ENCODE measurements at places on chromosomes 3 and 15. TPM values are rescaled to one million over a fixed set of nuclear protein-coding genes. Genes with fewer than 3 reads are reported as not detected.

- peak; percentile 81 for DNase-seq
These were observed 325.1 kb upstream of the THBS1 start for GRCh38 chr15:39255760-39256159.

DNA sequence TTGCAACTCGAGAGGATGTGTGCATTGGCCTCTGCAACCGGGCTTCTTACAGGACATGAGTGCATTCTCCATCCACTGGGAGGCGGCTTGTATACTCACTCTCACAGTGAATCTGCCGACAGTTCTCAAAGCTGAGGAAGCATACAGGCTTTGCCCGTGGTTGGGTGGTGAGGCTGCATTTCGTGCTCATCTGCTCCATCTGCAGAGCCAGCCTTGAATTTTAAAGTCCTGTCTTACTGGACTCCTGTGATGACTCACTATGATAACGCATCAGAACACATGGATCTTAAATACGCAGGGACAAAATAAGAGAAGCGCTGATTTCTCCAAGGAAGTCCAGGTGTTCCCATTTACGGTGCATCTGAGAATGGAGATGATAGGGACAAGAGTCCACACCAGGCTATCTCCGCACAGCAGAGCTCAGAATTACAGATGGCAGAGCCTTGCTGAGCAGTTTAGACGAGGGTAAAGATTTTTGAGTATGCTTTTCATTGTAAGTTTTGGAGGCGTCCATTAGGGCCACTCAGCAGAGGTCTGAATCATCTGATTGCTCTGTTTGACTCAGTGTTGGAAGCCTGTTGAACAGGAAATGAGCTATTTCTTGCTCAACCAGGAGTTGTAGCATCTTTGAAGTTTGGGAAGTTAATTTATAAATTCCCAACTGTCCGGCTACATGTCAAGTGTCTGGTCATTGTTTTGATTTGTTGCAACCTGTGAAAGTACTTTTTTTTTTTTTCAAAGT lies 87.1 kb downstream of the GABRG3 start:
- no peak for DNase-seq

DNA sequence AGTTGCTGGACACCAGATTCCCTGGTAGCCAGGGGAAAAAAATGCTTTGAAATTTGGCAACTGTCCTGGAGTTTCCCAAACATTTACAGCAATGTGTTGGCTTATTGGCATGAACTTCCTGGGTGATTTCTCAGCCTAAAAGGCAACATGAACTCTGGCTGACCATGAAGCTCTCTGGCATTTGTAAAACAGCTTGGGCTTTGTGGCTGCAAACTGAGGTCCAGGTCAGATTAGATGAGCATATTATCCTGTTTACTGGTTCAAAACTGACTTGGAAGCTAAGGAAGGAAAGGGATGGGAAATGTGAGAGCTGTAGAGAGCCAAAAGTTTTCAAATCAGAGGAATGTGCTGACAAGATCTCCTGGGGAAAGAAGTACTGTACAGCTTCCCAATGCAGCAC lies 139.0 kb downstream of the P3H2 start:
- DNase-seq: no peak

DNA sequence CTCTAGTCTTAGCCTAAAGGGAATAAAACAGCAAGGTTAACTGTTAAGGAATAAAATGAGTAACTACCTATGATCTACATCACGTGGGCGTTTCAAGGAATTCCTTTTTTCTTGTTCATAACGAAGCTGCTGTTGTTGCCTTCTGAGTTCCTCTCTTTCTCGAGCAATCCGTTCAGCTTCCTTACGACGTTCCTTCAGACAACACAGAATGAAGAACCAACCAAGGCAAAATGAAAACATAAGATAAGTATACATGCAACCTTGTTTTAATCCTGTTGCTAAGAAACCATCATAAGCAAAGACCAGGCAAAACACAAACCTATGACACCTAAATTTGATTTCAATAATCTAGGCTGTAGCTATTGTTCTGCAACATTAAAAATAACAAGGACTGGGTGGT lies 44.1 kb downstream of the SLTM start:
- DNase-seq: no peak

DNA sequence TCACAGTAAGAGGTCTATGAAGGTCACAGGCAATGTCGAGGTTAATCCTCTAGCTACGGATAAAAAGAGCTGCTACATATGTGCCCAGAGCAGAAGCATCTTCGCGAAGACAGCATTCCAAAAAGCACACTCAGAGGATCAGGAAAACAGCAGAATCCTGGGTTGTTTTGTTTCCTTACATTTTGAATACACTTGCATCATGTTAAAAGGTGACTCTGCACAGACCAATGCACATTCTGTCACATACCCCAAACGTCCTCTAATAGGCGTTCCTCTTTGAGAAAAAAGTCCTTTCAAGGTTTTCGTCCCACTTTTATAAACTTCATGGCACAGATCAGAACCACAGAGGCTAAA lies 52.7 kb downstream of the VGLL4 start:
- DNase-seq: no peak

DNA sequence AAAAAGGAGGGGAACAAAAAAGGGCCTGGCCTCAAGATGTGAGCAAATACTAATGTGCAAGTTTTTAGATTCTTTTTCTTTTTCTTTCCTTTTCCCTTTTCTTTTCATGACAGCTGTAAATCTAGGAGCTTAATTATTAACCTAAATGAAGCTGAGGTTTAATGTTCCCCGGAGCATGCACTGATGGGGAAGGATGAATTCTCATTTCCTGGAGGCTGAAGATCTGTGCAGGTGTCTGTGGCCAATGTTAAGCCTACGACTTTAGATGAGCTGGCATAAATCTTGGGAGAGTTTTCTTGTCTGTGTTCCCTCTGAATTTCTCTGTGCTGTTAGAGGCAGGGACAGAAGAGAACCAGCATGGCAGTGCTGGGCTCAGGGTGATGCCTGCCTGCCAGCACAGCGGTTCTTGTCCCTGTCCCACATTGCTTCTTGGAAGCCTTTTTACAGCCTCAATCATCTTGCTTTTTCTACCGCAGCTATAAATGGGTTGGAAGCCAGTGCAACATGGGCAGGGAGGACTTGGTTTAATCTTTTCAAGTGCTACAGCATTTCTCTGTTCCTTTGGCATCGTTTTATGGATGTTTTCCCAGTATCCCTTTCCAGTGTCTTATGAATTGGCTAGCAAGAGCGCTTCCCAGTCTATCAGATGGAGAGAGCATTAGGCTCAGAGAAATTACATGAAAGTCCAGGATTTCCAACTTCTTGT lies 119.1 kb downstream of the ATG7 start:
- peak; percentile 52 for DNase-seq

GRCh38 chr3:114421204-114421603 lies 127.4 kb downstream of the TIGIT start:
- no peak for DNase-seq

SLCO2A1 gene
- not detected for total RNA-seq
